ENCODE measurements at places on chromosomes 1 and 21.
A peak's percentile ranks its signal among the peaks of the same experiment; 100 is the strongest.

- DNase-seq: no peak
These were observed 39.8 kb upstream of the LRP8 start for GRCh38 chr1:53367503-53368313.

DNA sequence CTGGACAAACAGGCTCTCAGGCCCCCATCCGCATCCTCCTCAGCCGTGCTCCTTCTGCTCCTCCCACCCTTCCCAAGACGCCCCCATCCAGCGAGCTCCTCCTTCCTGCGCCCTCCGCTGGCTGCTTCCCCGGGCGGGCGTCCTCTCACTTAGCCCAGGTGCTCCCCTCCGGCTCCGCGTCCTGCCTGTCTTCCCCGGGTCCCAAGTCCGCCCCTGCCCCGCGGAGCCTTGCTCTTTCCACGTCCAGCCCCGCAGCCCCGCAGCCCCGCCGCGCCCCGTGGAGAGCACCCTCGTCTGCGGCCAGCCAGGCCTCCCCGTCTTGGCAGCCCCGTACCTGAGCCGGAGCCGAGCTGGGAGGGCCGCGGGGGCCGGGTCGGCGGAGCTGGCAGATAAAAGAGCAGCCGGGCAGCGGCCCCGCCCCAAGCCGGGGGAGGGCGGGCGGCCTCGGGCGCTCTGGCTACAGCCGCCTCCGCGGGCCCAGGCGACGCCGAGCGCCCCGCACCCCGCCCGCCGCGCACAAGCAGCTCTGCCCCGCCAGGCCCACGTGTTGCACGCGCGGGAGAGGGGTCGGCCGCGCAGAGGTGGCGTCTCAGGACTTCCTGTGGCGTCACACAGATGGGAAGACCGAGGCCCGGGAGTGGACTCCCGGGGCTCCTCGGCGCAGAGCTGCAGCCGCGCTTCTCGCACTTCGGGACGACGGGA, at the start of gene PAQR7:
PAQR7 (minus strand) TSS at position 555 of the 702 bp plus-strand sequence. CDS start 11,869 bp downstream, outside the sequence.
- peak; percentile 27 for DNase-seq

GRCh38 chr1:217048104-217048707, 325.0 kb upstream of the ESRRG start:
- no peak for DNase-seq

GRCh38 chr1:147491098-147491497, 50.2 kb upstream of the BCL9 start:
- no peak for DNase-seq

GRCh38 chr1:244199902-244200301, 148.8 kb downstream of the ZBTB18 start:
- DNase-seq: no peak

DNA sequence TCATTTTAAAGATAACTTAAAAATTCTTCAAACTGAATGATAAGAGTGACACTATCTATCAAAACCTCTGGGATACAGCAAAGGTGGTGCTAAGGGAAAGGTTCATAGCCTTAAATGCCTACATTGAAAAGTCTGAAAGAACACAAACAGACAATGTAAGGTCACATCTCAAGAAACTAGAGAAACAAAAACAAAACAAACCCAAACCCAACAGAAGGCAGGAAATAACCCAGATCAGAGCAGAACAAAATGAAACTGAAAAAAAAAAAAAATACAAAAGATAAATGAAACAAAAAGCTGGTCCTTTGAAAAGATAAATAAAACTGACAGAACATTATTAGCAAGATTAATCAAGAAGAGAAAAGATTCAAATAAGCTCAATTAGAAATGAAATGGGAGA, 6.8 kb downstream of the ODF2L start:
- no peak for DNase-seq
